Cortex of kidney (tissue), 1 donor: ENCODE measurements at places on chromosomes 12 and 14.

DNA sequence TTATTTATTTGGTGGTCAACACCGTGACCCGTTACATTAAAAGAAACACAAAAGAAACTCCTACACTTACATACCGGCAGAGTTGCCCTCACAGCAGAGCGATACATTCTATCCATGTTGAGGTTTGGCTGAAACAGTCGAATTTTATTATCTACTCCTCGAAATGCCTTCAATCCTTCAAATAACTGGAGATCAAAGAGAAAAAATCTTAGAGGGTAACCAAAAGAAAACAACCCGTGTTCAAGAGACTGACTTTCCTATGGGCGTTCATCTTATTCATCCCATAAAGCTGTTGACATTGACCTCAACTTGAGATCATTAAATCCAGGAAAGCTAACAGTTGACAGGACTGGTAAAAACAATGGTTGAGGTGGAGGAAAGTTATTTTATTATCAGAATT is 67.7 kb downstream of the BCAT1 start:
- DNase-seq: no peak

DNA sequence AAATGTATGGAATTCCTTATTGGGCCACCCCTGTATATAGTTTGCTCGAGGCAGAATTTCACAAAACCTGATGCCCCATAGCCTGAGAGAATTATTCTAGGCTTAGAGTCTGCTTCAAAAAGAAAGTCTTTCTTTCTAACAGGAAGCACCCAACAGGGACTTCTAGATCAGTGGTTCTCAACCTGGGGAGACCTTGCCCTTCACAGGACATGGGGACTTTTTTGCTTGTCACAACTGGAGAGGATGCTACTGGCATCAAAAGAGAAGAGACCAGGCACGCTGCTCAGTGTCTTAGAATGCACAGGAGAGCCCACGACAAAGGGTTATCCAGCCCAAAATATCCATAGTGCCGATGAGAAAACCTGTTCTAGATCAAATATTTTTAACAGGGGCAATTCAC is 18.9 kb downstream of the WSB2 start:
- DNase-seq: no peak

- no peak for DNase-seq
Measured at GRCh38 chr14:77618381-77618970, 2.0 kb upstream of the SPTLC2 start.

GRCh38 chr12:103105971-103106597 is 148.6 kb downstream of the ASCL1 start:
- DNase-seq: no peak

DNA sequence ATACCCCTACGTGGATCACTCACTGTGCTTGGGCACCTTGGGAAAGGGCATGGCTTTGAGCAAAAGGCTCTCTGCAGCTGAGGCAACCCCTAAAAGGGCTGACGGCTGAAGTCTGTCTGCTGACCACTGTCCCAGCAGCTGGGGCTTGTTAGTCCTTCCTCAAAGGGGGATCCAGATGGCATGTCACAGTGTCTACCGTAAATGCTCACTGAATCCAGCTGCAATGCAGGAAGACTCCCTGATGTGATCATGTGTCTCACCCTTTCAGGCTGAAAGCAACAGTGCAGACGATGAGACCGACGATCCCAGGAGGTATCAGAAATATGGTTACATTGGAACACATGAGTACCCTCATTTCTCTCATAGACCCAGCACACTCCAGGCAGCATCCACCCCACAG is 12.4 kb downstream of the OAS1 start:
- no peak for DNase-seq

DNA sequence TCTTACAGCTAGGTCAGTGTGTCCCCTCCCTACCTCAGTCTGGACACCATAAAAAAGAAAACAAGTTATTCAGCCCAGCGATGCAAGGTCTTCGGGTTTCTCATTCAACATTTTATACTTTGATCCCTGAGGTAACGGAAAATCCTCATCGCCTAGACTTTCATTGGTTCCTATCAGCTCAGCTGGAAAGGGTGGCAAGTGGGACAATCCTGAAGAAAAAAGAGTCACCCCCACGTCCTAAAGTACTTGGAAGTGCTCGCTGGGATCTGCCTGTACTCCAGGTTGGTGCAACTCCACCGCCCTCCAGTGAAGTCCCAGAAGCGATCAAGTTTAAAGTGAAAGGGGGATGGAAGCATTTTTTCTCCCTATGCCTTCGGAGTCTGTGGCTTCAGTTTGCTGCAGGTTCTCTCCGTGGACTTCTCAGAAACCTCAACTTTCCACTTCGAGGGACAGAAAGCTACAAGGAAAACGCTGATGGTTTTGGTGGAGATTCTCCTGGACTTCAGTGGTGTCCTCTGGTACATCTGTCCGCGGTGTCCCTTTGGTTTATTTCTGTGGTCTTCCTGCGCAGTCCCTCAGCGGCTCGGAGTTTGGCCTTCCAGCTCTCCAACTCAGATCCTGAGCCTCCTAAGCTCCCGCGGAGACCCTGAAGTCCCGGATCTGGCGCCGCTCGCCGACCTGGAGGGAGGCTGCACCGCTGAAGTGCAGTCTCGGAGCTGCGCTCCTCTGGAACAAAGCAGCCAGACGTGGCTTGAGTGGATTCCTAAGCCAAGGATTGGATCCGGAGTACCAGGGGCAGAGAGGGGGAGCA is 1.8 kb upstream of the LRFN5 start:
- DNase-seq: no peak

- no peak for DNase-seq
Measured at GRCh38 chr12:52837413-52837741, 3.3 kb upstream of the KRT79 start.

- DNase-seq: no peak
Measured at GRCh38 chr12:128518644-128519043, 251.7 kb downstream of the TMEM132C start.

GRCh38 chr12:18148961-18149360 is 59.0 kb upstream of the RERGL start:
- no peak for DNase-seq

DNA sequence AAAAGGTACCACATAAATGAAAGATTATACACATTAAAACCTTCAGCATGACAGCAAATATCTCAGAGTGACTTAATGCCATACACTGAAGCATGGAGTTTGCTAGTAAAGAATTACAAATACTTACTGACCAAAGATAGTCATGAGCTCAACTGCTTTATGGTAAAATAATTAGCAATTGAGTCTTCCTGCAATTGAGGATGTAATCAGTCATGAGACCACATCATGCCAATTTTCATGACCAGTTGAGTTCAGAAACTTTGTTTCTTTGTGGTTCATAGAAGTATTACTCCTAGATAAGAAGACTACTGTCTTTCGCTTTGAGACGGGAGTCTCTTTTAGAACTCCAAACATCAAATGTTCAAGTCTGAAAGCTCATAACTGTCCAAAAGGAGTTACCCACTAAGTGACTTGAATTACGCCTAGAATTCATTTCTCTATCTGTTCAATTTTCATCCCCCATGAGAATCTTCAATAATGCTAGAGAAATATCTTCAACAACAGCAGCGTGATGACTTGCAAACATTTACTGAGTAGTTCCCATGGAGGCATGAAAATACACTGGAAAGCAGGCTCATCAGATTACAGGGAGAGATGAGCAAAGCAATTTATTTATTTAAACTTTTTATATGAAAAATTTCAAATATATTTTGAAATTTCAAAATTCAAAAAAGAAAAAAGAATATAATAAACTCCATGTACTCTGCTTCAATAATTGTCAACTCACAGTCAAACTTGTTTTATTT is 120.0 kb downstream of the BTG1 start:
- DNase-seq: no peak

DNA sequence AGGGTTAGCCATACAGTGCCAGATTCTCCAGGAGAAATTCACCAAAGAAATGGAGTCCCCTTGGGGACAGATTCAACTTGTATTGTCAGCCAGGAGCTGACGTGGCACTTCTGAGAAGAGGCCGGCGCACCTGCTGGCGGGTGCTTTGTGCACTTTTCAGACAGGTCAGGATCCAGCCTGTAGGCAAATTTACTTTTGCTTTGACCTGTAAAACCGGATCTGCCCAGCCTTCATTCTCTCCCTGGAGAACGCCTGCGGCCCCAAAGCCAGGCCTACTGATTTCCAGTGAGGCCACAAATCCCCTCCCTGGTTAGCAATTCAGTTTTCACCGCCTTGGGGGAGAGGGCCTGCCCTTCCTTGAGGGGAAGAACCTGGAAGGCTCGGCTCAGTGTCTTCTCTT is 17.4 kb downstream of the P2RX4 start:
- no peak for DNase-seq

DNA sequence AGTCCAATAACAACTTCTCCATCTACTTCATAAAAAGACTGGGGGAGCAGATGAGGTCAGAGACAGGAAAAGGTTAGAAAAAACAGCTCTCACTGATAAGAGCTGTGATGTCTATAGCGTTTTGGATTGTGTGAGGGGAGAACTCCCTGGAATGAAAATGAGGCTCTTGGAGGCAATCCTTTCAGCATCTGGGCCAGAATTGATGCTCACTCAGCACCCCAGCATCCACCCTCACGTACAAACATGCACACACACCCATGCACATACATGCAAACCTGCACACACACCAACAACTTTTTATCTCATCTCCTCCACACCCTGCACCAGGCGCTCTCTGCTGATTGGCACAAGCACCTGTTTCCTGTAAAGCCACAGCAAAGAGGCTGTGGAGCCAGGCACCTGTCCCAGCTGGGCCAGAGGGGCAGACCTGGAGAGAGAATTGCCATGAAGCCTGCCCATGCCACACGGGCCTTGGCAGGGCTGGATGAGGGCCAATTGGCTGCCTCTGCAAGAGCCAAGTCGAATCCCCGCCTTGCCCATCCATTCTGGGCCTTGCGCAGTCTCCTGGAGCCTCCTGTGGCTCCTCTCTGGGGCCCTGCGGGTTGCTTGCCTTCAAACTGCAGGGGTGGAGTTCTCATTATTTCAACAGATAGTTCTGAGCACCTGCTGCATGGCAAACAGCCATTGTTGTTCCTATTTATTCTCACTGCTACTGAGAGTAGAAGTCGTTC is 53.1 kb downstream of the SYNE3 start:
- DNase-seq: no peak

- DNase-seq: no peak
Measured at GRCh38 chr14:21525571-21525961, 580 bp downstream of the SALL2 start.

DNA sequence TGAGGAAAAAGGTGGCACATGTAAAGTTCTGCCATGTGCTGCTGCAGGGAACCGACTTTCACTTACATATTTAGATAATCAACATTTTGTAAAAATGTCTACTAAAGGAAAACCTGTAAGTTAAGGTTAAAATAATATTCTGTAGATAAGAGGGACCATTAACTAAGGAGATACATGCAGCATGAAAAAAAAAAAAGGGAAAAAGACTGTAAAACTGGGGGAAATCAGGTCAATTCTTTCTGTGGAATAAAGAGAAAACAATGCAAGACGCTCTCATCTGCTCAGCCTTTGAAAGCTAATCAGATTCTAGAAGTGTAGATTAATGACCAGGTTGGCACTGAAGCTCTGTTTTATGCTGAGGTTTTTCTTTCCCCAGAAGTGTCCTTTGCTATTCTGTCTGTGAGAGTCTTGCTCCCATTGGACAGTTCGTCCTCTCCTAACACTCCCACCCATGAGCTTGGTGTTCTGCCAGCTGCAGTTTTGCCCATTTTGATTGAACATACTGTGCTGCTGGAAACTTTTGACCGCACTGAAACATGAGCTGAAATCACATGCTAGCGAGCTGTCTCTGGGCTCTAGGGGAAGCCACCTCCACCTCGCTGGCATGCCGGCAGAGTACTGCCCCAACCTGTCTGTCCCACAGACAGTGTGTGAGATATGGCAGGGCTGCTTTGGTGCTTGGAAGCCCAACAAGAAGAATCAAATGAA is 39.7 kb downstream of the PPTC7 start:
- DNase-seq: no peak

- DNase-seq: no peak
Measured at GRCh38 chr12:25526778-25527177, 26.3 kb downstream of the LMNTD1 start.

DNA sequence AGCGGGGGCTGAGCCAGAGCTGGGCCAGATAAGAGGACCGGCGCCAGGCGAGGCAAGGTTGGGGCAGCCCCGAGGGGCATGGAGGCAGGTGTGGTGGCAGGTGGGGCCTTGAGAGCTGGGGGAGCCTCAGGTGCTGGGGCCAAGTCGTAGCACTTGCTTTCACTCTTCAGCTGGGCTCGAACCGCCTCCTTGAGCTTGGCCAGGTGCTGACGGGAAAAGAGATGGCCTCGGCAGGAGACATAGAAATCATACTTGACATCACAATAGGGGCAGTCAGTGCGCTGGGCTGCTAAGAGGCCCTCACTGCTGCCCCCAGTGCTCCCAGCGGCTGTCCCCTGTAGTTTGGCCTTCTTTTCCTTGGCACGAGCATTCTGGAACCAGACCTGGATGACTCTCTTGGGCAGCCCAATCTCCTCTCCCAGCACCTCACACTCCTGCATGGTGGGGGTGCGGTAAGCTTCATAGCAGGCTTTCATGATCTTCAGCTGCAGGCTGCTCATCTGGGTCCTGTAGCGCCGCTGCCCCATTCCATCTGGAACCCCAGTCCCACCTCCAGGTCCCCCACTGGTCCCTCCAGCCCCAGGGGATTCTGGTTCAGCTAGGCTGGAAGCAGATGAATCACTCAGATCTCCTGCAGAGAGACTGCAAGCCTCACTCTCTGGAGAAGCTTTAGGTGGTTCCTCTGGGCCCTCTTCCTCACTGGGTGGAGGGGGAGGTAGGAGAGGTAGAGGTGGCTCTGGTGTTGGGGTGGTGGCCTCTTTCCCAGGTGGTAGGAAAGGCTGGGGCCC is 28.1 kb downstream of the ZFHX2 start:
- no peak for DNase-seq

GRCh38 chr12:110906516-110906915 is 13.9 kb downstream of the MYL2 start:
- DNase-seq: no peak

- DNase-seq: no peak
Measured at GRCh38 chr12:118120579-118121363, 15.2 kb upstream of the PEBP1 start.

GRCh38 chr12:110689281-110690126 is 589 bp upstream of the HVCN1 start:
- no peak for DNase-seq

DNA sequence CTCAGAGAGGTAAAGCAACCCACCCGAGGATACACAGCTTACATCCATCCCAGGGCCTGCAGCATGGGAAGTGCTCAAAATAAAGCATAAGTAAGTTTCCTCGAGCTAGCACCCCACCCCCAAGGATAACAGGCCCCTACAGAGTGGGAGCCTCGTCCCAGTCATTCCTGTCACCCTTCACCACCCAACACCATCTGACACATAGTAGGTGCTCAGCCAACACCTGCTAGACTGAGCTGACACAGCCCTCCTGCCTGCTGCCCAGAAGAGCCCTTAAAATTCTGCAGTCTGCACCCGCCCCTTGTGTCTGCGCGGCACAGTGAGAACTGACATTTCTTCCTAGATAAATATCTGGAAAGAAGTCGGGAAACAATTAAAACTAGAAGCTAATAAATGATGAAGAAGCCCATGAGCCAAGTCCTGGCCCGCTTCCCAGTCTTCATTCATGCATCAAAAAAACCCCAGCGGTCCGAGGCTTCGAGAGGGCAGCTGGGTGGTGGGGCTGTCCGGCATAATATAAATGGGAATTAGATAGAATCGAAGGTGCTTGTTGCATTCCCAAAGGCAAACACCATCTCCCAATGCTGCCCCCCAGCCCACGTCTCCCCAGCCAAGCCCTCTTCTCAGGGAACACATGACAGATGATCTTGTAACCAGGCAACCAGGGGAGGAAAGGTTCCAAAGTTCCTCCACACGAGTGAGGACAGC is 76.2 kb downstream of the BCL11B start:
- no peak for DNase-seq

GRCh38 chr14:67112344-67112743 is 76.9 kb upstream of the GARIN2 start:
- no peak for DNase-seq

GRCh38 chr12:86229772-86230171 is 26.4 kb downstream of the MGAT4C start:
- DNase-seq: no peak

GRCh38 chr12:130508847-130509246 is 171.2 kb downstream of the PIWIL1 start:
- DNase-seq: no peak
